ENCODE measurements at places on chromosomes 16 and 17.

- DNase-seq, result no peak
Measured at GRCh38 chr16:86444261-86444660, 66.1 kb upstream of the FOXF1 start.

DNA sequence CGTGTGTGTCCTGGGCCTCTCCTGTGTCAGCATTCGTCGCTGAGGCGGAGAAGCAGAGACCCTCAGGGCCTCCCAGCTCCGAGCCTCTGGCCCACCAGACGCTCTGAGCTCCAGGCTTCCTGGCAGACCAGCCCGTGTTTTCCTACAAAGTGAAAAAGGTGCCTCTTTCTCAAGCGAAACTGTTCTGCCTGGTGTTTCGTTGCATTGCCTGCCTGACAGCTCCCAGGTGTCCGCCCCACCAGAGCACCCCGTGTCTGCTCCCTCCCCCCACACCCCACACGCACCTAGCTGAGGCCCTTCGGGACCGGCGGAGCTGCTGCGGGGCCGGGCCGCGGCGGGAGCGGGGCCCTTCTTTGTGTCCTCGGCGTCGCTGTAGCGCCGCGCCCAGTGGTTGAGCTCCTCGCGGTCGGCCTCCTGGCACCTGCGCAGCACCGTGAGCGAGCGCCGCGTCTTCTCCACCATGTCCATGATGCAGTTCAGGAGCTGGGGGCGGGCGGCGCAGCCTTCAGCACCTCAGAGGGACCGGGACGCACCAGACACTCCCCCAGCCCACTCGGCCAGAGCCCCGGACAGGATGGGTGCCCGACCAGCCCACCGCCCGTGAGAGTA is 14.7 kb upstream of the PABPN1L start:
- no peak for DNase-seq

DNA sequence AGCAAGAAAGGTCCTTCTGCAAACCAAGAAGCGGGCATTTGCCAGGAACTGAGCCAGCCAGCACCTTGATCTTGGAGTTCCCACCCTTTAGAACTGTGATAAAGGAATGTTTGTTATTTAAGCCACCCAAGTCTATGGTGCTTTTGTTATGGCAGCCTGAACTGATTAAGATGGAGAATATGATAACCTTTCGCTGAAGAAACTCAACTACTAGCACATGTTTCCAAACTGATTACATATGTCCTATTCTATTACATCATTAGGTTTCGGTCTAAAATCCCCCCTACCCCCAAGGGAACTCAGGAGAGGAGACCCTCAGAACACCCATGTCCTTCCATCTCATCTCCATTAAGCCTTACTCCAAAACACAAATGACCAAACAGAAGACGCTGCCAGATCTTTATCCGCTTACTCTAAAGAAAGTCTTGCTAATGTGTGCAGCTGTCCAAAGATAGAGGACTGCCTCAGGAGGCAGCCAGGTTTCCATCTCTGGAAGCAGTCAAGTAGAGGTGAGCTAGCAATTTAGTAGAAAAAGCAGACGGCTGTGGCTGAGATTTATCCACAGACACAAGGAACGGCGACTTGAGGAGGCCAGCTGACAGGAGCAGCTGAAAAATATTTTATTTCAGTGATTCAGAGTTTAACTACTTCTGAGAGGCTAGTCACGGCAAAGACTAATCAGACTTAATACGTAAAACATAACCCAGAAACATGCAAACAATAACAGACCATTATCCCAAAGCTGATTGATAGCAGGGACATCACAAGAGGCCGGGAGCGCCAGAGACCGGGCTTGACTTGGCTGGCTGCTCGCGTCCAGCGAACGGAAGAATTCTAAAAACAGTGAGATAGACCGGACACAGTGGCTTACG is 611.4 kb upstream of the CDH5 start:
- DNase-seq, result no peak

- DNase-seq, result no peak
Measured at GRCh38 chr17:77287432-77288068, 146.8 kb downstream of the SEC14L1 start.

- DNase-seq, result no peak
Measured at GRCh38 chr17:4956493-4957061, 5.7 kb downstream of the ENO3 start.

DNA sequence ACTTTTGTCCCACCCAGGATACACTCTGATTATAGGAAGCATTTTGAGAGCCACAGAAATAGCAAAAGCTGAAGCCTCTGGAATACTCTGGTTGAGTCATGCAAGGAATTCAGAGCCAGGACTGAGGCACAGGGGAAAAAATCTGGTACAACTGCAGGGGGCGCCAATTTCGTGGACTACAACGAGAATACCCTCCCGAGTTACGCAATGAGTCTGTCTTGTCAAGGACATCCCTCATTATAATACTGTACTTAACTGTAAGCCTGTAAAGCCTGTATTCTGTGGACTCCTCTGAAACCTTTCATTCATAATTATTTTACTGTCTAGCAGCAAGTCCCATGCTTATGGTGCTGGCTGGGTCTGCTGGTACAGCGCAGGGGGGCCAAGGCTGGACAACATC is 7.8 kb downstream of the HOXB1 start:
- DNase-seq, result no peak

DNA sequence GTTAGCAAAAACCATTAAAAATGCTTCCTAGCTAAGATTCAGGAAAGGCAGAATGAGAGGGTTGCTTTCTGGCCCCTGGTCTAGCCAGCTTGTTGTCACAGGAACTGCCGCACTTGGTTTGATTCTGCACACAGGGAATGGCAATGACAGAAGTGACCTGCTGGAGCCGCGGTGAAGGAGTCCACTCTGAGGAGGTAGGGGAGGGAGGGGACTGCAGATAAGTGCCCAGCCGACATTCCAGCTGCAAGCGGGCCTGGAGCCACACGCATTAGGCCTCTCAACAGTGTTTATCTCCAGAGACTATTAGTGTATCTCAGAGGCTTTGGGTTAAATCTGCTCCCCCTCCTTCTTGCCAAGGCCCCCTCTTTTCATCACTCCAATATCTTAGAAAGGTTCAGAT is 38.6 kb downstream of the CDRT15 start:
- DNase-seq, result no peak

DNA sequence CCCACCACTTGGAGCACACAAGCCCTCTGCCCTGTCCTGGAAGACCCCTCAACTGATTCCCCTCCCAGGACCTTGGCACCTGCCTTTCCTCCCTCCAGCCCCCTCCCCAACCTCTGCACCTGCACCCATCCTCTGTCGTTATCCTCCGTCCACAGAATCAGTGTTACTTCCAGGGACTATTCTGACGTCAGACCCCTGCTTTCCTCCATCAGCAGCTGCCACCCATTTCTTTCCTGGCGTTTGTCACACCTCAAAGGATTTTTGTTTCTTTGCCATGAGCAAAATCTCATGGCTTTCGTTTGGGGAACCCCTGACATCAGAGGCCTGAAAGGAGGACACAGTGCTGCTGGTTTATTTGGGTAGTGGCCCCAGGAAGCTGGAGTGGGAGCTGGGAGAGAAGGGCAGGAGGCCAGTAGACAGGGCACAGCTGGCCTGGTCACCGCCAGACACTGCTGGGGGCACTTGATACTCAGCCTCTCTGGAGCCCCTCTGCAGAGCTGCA is 68.4 kb downstream of the SOCS1 start:
- no peak for DNase-seq

- DNase-seq, result no peak
Measured at GRCh38 chr16:14111713-14112538, 40.8 kb downstream of the MRTFB start.

DNA sequence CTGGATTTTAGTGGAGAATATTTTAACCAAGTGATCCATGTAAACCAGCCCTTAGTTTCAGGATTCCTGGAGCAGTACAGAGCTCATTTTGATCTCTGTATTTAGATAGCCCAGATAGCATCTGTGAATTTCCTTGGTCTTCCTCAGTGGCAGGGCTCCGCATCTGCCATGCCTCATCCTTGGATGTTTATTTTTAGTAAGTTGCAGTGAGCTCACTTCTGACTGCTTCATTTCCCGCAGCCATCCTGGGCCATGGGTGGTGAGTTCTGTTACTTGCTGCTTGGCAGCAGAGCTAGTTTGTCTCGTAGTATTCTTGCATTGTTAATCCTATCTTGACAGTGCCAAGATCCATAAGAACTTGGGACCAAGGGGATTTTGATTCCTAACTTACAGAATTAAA is 33.7 kb downstream of the IST1 start:
- no peak for DNase-seq

GRCh38 chr17:65711671-65712276 is 150.3 kb upstream of the AXIN2 start:
- no peak for DNase-seq

DNA sequence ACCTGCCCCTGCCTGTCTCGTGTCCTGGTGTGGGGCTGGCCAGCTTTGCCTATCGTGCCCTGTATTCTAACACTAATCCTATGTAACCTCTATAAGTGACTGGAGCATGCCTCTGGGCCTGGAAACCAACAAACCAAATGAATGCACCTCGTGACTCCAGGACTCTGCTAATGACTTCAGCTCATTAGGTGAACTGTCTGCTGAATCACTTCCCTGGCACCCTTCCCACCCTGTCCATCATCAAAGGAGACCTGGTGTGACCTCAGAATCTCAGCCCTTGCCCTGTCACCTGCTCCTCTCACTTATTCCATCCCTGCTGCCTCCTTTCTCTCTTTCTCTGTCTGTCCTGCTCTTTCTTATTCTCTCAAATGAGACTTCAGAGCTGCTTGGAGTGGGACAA is 322.4 kb downstream of the CBLN1 start:
- DNase-seq, result no peak

DNA sequence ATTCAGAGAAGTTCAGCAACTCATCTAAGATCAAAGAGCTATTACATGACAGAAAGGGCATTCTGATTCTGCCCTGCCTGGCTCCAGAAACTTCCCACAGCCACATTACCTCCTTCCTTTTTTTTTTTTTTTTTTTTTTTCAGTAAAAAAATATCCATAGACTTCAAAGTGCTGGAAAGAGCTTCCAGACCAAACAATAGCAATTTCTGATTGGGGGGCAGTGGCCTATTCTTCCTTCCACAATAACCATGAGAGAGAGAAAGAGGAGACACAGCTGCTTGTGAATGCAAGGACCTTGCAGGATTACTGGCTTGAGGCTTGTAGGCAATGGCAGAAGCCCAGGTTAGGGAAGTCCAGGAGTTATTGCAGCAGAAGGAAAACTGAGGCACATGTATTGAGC is 151.0 kb upstream of the TOX3 start:
- DNase-seq, result no peak
